Globus pallidus (tissue), 1 donor: ENCODE measurements at places on chromosomes 6 and 20.
A peak's percentile ranks its signal among the peaks of the same experiment; 100 is the strongest.

DNA sequence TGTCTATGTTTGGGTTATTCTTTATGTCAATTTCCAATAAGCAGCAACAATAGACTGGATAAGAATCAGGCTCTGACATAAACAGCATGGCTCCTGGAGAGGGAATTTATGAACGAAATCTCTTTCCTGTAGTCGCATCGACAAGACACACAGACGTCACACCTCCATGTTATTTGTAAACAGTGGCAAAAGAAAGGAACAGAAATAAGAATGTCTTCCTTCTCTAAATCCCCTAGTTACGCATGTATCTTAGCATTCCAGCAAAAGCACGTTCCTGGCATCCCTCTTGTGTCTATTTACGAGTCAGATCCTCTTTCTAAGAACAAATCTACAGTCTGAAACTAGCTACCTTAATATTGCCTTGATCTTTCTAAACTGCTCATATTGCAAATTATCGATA, 559.1 kb upstream of the JAG1 start:
- no peak for DNase-seq

- DNase-seq, result no peak
Measured at GRCh38 chr20:39699166-39699725, 737.1 kb downstream of the DHX35 start.

- DNase-seq, result no peak
Measured at GRCh38 chr20:19285436-19285835, 73.0 kb downstream of the SLC24A3 start.

GRCh38 chr20:10113746-10114145, 79.0 kb downstream of the ANKEF1 start:
- DNase-seq, result no peak

DNA sequence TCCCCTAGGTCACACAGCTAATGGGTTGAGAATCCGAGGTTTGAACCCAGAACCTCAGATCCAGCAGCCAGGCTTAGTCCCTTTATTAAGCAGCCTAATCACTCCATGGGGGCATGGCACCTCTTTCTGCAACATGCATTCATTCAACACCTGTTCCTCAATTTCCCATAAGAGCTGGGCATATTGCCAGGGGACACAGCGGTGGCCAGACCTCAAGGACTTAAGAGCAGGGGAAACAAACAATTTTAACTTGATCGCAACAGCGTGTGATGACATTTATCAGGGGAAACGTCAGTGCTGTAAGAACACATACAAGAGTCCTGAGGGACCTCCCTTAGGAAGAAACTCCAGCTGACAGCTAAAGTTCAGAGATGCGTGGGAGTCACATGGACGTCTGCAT, 267.4 kb upstream of the CDH4 start:
- DNase-seq, result no peak

- DNase-seq, result no peak
Measured at GRCh38 chr6:62740596-62740995, 454.6 kb upstream of the KHDRBS2 start.

DNA sequence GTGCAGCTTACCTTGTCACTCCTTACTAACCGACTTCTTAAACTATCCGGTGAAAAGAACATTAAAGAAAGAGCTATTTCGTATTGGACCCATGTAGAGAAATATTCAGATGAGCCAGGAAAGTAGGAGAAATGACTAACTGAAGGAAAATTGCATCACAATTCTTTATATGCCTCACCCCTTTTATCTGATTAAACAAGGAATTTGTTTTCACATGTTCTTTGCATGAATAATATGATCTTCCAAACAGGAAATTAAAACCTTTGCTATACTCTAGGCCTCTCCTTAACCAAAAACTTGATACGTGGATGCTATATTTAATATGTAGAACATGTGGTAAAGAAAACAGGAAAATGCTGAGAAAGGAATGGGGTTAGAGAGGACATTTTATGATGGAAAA, 41.9 kb upstream of the LRRC1 start:
- DNase-seq, result no peak

DNA sequence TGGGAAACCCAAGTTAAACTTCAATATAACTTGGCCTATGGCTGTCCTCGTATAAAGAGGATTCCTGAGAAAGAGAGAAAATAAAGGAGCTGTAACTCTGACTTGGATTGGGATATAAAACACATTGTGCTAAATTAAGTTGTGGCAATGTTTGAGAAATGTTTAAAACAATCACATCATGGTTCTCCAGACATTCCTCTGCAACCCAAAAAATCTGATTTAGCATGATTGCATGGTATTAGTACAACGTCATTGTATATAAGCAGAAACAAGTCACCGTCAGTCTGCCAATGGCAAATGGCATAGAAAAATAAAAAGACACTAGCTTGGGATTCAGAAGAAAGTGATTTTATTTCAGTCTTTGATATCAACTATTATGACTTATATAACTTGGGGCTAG, 140.2 kb upstream of the FAM83B start:
- DNase-seq, result no peak

DNA sequence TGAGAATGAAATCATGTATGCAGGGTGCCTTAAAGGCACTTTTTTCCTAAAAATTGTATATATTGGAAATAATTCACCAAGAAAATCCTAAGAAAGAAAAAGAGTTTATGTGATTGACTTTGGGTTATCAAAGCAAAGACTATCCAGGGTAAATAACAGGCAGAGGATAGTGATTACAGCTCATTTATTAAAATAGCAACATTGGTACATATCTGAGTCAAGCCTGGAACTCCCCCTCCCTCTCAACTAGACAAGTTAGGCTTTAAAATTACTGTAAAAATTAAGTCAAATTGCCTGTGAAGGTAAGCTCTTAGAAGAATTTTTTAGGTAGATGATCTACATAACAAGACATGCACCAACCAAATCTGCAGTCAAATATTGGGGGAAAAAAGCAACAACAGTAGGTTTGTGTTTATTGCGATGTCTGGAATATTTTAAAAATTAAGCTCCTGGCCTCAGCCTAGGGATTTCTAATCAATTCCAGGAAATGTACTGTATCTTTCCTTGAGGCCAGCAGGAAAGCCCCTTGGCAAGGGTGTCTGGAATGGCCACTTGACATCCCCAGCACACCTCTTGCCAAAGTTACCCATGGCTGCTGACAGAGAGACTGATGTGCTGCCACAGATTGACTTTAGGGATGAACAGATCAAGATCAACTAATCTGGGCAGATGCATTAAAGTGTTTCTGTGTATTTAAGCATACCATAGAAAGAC, 31.2 kb upstream of the HBS1L start:
- no peak for DNase-seq

DNA sequence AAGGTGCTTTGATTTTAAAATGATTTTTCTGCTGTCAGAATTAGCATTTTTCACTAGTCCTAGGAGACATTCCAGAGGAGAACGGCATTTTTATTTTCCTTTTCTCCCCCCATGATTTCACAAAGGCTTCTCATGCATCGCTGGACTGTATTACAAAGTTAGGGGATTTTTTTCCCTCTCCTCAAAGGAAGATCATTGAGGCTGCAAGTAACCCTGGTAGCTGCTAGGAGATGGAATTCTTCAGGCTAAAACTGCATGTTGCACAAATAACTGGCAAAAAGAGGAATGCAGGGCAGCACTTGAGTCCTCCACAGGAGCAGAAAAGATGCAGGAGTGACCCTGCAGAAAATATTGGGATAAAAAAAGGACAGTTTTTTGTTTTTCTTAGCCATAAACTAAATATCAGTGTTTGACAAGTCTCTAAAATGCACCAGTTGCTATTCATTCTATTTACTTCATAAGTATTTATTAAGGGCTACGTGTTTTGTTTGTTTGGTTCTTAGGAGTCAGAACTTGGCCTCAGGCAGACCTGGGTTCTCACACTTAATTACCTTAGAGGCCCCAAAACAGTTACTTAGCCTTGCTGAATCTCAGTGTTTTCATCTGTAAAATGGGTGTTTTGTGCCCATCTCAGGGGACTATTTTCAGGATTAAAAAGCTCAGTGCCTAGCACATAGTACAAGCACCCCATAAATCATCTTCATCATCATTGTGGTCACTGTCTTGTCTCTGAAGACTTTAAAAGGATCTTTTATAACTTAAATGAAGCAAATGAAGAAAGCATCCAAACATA, 144.5 kb upstream of the ID4 start:
- DNase-seq, result peak; percentile 51

DNA sequence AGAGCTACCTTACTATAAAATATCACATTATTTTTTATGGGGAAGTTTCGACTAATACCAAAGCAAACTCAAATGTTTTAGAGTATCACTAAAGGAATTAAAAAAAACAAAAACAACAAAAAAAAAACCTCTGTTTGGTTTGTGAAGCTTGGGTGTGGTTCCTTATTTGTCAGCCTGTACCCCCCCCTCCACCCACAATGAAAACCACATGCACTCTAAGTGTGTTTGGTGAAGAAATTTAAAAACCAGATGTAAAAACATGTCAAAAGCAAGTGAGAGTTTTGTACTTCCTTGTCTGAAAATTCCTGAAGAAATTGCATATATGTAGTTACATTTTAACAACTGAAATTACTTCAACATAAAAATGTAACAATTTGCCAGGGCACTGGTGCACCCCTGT, 3.1 kb downstream of the STK38 start:
- DNase-seq, result no peak

- no peak for DNase-seq
Measured at GRCh38 chr20:8260837-8261251, 128.8 kb downstream of the PLCB1 start.

DNA sequence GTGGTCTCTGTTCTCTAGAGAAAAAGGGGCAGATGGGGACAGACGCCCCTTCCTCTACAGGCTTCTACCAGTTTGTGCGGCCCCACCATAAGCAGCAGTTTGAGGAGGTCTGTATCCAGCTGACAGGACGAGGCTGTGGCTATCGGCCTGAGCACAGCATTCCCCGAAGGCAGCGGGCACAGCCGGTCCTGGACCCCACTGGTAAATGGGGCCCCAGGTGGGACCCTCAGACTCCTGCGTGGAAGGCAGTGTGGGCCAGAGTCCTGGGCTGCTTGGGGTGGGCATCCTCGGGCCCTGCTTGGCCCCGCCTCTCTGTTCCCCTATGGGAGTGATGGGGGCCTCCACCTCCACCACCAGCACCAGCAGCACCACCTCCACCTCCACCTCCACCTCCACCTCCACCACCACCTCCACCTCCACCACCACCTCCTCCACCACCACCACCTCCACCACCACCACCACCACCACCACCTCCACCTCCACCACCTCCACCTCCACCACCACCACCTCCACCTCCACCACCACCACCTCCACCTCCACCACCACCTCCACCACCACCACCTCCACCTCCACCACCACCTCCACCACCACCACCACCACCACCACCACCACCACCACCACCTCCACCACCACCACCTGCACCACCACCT, 3.2 kb upstream of the TNFRSF6B start:
- no peak for DNase-seq

- no peak for DNase-seq
Measured at GRCh38 chr6:40891131-40891530, 147.9 kb downstream of the UNC5CL start.

DNA sequence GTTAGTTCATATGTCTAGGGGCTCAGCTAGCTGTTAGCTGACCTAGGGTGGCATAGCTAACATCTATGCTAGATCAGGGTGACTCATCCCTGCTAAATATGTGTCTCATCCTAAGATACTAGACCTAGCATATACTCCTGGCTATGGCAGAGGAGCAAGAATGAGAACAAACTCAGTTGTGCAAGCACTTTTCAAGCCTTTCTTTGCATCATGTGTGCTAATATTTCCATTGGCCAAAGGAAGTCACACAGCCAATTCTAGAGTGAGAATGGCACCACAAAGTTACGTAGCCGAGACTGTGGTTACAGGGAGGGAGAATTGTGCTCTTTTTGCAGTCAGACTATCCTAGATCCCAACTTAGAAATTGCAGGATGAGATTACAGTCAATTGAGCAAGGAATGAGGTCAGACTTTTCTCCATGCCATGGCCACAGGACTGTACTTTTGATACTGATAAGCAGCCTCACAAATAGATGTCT, 78.7 kb downstream of the PLCB4 start:
- no peak for DNase-seq

DNA sequence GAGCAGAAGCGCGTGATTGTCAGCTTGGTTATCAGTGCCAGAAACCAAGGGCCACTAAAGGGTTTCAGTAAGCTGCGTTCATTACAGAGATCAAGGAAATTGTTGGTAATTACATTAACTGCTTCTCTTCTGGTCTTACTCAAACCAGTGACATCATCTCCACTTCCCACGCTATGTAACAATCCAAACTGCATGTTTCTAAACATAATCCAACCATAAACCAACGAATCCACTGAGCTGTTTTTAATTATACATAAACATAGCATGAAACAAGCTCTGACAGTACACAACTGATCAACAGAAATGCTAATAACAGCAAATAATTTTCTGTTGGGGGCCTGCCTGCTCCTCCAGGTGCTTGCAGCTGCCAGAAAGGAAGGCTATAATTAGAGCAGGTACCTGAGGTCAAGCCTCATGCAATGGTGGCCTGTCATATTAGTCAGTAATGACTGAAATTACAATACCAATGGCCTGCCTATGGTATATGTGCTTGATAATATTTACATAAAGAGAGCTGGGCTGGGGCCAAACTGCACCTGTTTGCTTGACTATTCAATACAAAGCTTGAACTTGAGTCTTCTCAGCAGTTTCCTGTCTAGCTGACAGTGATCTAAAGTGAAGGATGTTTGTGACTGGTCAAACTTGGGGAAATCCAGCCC, 40.1 kb downstream of the ILRUN start:
- peak; percentile 40 for DNase-seq

DNA sequence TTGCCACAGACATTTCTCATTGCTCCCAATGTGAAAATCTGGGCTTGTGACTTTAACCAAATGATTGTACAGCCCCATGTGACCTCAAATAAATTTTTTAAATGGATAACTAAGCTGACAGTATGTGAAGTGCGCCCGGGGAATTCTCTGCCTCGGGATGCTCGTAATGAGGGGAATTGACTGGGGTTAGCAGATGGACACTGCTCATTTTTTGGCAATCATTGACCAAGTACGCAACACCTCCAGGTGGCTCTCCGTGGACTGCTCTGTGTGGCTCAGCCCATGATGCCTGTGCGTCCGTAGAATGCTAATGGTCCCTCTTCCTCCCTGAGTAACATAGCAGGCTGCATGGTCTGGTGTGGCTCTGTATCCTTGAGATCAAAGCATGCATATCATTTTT, 42.4 kb downstream of the FARS2 start:
- no peak for DNase-seq

- no peak for DNase-seq
Measured at GRCh38 chr20:55252521-55252920, 752.8 kb downstream of the CBLN4 start.

DNA sequence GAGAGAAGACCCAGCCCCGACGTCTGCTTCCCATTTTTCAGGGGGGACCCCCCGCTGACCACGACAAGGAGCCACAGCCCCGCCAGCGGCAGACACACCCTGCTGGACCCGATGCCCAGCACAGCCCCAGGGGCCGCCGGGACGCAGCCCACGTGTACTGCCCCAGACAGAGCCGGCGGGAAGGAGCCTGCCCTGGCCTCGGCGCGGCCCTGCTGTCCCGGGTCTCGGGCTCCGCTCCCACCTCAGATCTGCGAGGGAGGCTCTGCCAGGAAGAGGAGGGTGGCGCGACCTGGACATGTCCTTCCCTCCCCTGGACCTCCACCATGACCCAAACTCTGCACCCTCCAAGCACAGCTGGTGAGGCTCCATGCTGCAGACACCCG, 54.7 kb downstream of the KCNQ2 start:
- DNase-seq, result no peak

- DNase-seq, result no peak
Measured at GRCh38 chr20:41225091-41225490, 87.7 kb downstream of the PLCG1 start.
